ENCODE measurements at places on chromosomes 7 and 10.

GRCh38 chr10:107442035-107442505 is 277.6 kb upstream of the SORCS1 start:
- no peak for DNase-seq

DNA sequence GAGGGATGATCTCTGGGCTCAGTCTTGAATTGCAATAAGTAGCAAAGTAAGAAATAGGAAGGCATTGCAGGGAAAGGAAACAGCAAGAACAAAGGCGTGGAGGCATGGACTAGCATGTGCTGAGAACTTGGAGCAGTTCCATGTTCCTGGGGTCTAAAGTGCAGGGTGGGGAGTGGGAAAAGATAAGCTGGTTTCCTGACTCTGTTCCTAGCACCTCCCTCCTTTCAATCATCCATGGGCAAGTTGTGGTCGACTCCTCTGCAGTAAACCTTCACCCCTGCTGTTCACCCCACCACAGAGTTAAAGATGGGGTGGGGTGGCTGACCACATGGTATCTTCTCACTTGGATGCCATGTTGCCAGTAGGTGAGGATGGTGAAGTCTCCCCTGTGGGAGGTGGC is 29.6 kb downstream of the RPS24 start:
- DNase-seq, result no peak

DNA sequence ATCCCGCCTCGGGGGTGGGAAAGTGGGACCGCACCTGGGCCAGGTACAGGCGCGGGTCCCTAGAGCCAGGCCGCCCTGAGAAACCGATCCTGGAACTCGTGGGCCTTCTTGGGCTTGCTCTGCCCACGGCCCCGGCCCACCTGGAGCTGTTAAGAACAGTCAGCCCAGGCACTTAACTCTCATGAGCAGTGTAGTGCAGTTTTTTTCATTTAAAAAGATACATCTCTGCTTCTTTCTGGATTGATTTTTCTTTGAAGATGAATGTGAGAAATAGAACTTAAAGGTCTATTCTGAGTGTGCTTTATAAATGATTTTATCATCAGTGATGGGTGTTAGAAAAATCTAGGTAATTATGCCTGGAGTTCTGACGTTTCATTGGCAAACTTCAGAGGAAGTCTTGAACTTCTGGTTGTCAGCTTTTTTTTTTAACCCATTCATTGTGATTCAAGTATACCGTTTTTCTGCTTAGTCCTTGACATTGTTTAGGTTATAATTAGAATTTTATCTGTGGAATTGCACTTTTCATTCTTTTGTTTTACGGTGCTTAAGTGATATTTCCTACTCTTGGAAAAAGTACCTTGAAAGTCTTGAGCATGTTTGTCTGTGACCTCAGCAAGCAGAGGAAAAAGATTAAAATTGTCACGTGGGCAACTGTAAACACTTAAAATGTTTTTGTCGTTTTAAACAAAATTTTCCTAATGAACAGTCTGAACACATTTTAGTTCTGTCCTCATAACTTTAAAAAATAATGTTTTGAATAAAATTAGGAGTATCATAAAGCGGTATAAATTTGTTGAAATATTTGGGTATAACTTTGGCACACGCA is 906 bp downstream of the CDK1 start:
- no peak for DNase-seq

GRCh38 chr7:97005183-97006054 is at the start of gene DLX6:
TSS of gene DLX6 (plus strand) at chr7:97005553. CDS start at chr7:97005978, 425 bp downstream.
- no peak for DNase-seq

- no peak for DNase-seq
These were observed 6.9 kb downstream of the FAM241B start for GRCh38 chr10:69636626-69637605.

DNA sequence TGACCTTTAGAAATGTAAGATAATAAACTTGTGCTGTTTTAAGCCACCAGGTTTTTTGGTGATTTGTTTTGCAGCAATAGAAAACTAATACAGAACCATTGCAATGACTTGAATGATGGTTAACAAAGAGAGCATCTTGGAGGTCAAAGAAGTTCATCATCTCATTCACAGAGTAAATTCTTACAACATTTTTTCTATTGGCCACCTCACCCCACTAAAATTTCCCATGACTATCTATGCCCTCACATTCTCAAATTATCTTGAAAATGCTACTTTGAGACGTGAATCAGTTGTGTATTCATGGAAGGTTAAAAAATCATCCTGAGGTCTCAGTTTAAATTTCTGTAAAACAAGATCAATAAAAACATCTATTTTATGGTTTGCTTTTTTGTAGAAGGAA is 754.2 kb downstream of the SORCS1 start:
- no peak for DNase-seq

GRCh38 chr7:17446340-17446739 is 147.9 kb downstream of the AHR start:
- no peak for DNase-seq

DNA sequence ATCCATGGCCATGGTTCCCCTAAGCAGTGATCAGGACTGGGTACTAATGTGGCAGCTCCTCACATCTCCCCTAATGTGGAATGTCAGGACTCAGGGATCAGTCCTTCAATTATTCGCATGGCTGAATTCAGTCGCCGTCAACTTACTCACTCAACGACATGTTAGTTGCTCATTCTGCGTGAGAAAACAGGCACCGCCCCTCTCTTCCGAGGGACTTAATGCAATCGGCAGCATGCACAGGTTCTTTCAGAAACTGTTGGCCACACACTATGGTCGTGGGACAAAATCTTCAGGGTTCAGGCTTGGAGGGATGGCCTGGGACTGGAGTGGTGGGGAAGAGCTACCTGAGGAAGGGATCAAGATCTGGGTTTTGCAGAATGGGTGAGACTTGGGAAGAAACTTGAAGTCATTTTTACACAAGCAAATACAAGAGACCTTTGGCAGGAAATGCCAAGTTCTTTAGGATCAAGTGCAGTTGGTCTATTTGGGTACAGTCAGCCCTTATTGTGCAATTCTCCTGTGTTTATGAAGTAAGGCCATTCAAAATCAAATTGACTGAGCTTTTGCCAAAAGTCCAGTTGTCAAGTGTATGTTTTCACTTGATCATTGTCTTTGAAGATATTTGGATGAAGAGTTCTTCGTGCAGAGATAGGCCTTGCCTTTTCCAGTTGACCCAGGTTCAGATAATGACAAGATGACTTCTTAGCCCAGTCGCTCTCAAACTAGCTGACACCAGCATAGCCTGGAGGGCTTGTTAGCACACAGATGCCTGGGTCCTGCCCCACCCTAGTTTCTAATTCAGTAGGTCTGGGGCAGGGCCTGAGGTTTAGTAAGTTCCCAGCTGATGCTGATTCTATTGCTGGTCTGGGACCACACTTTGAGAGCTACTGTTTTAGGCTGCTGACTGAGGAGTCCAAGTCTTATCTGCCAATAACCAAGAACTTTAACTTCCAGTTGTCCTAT is 48.5 kb downstream of the LRRC18 start:
- DNase-seq, result no peak

DNA sequence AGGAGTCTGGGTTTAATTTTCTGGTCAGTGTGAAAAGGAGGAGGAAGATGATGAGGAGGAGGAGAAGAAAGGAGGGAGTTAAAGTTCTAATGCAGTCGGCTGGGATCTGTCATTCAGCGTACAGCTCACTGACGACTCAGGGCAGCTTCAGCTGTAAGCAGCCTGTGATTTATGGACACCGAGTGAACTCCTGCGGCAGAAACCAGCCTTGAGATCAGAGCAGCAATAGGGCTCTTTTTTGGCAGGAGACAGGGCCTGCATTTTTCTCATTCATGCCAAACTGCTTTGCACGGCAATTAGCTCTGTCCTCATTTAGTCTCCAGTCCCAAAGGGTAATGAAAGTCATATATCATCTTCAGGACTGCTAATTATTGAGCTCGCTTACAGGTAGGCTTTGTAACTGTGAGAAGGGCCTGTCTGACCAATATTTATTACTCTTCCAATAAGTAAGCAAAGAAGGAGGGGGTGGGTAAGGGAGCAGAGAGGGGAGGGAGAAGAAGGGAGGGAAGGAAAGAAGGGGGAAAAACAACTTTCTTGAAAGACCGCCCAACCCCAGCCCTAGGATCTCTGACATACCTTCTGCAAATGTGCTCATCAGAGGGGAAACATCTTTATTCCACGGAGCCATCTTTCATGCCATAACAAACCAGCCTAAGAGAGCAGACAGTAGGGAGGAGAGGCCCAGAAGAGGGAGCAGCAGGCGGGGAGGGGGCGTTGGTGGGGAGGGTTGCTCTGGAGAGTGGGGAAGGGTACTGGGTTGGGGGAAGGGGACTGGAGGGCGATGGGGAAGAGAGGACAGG is 48.1 kb upstream of the COMTD1 start:
- DNase-seq, result peak; percentile 84

DNA sequence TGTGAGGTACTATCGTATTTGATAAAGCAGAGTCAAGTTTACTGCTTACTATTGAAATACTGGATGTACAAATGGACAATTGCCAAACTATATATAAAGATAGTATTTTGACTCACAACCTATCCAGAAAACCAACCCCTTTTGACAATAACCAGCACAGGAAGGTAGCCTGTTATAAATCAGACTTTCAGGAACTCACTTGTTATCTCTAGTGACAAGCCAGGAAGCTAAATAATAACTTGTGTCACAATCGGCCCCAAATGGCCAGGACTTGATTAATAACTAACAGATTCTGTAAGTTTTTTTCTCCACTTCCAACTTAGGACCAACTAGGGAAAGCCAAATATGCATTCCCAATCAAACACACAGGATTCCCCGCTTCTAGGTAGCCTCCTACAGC is 38.8 kb upstream of the SLC35G1 start:
- DNase-seq, result no peak

GRCh38 chr10:15068802-15069201 is 19.8 kb downstream of the ACBD7 start:
- no peak for DNase-seq

GRCh38 chr10:126503392-126504062 is 115.2 kb upstream of the ADAM12 start:
- no peak for DNase-seq

DNA sequence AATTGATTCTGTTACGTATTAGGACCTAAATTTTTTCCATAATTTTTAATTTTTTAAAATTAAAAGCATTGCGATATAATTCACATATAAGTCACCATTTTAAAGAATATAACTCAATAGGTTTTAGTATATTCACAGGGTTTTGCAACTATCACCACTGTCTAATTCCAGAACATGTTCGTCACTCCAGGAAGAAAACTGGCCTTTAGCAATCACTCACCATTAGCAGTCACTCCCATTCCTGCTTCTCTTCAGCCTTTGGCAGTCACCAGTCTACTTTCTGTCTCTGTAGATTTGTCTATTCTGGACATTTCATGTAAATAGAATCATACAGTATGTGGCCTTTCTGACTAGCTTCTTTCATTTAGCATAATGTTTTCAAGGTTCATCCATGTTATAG is 176.5 kb downstream of the EXOC4 start:
- no peak for DNase-seq

DNA sequence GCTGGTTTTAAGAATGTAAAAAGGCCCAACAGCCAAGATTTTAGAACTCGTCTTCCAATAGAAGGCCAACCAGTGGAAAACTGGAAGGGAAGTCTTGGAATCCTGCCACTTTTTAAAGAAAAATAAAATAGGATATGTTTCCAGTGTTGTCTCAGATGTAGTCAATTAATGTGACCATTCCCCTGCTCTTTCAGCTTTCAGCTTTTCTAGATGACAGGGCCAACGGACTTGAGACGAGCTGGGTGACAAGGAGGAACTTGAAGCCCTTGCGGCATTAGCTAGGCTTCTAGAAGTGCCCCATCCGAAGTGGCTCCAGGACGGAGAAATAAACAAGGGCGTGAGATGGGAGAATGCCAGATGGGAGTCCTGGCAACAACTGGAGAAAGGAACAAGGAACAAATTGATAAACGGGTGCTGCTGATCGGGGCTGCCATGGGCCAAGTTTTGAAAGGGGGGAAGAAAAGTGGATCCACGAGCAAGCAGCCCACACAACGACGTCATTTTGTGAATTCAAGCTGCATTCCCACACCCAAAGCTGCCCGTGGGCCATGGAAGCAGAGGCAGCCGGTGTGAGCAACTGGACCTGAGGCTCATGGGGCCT is 42.3 kb downstream of the CTBP2 start:
- DNase-seq, result no peak

- no peak for DNase-seq
These were observed 168.2 kb upstream of the FAM171A1 start for GRCh38 chr10:15539262-15539661.

DNA sequence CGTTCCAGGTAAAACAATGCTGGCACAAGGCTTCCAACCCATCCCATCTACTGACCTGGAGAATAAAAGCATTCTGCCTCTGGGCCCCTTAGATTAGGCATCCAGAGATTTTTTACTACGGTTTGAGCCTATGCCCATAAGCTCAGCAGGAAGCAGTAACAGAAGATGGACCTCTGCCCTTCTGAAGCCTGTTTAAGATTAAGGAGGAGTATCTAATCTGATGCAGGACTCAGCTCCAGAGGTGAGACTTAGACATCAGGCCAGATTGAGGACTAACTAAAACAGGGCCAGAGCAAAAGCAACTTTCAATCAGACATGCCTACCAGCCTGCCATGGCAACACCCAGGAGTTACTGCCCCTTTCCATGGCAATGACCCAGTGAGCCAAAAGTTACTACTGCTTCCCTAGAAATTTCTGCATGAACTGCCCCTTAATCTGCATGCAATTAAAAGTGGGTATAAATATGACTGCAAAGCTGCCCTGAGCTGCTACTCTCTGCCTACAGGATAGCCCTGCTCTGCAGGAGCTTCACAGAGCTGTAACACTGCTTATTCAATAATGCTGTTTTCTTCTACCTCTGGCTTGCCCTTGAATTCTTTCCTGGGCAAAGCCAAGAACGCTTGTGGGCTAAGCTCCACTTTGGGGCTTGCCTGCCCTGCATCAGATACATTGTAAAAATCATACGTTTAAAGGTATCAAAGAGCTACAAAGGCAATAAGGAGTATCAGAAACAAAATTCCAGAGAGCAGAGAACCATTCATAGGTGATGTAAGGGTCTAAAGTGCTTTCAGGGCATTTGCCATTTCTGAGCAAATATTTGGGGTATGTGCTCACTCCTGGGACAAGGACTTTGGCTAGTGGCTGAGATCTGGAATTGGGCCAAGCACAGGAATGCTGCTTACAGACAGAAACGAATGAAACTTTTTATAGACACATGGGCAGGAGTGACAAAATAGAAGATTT is 25.0 kb upstream of the CNNM1 start:
- no peak for DNase-seq

DNA sequence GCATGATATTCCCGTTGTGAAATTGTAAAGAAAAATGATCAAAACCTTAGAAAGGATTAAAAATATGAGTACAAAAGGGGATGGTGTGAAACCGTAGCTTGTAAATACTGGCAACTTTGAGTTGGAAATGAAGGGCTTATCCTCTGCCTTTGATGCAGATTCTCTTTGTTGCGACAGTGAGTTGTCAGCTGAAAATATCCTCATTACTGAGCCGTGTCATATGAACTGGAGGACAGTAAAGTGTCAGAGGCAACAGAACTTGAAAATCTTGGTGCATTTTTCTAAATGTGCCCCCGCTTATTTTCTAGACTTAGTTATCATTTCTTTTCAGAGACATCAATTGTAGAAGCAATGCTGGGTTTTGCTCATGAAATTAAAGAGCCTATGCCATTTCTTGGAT is 170.5 kb upstream of the NPS start:
- DNase-seq, result no peak

- peak; percentile 58 for DNase-seq
These were observed 18.6 kb upstream of the VDAC2 start for GRCh38 chr10:75191821-75192568.
